Retina (tissue), 1 donor: ENCODE measurements at places on chromosomes 16 and 17.

- no peak for DNase-seq
Measured at GRCh38 chr17:4969551-4970173, 2.0 kb upstream of the SPAG7 start.

GRCh38 chr17:45788057-45788456 is 3.9 kb downstream of the CRHR1 start:
- no peak for DNase-seq

- peak; percentile 29 for DNase-seq
Measured at GRCh38 chr17:12229335-12229734, 208.7 kb downstream of the MAP2K4 start.

DNA sequence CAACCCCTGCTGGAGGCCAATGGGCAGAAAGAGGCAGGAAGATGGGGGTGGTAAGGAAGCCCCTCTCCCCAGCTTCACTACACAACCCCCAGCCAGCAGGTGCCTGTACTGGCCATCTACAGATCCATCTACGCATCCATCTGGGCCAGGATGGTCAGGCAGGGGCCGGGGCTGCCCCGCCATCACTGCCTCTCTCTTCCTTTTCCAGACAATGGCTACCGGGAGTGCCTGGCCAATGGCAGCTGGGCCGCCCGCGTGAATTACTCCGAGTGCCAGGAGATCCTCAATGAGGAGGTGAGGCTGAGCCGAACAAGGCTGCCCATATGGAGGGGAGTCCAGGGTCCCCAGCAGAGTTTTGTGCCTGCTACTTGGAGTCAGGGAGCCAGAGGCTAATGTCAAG is 23.5 kb upstream of the SPPL2C start:
- no peak for DNase-seq

DNA sequence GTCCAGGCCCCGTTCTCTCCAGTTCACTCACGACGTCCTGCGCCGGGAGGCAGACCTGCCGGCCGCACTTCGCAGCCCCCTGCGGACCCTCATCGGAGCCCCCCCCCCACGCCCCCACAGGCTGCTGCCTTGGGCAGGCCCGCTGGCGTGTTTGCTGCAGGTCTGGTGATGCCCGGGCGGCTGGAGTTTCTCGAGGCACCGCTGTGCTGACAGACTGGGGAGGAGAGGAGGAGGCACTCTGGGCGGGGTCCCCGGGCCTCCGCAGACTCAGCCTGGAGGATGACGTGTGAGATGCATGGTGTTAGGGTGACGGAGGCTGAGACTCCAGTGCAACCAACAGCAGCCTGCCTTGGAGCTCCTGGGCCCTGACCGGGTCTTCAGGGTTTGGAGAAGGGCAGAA is 24.1 kb downstream of the BAIAP2 start:
- DNase-seq = no peak

DNA sequence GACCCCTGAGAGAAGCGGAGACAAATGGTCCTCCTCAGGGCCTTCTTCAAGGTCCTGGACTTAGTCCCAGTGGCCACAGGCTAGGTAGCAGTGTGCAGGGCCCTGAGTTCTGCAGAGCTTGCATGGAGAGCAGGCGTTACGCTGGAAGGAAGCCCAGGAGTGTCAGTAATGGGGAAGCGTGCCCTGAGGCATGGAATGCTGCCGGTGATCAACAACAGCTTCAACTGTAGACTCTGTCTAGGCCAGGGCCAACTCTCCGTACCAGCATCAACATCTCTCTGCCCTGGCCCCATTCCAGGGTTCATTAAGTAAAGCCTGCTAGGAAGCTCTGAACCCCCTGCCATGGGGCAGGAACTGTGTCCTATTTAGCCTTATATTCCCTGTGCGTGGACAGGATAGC is 568 bp upstream of the TNK1 start:
- peak; percentile 34 for DNase-seq
